ENCODE measurements at places on chromosomes 1 and 21.

- DNase-seq: no peak
These were observed 1.5 kb downstream of the STYXL2 start for GRCh38 chr1:167095368-167095767.

- no peak for DNase-seq
These were observed 44.1 kb downstream of the CRB1 start for GRCh38 chr1:197312163-197312562.

DNA sequence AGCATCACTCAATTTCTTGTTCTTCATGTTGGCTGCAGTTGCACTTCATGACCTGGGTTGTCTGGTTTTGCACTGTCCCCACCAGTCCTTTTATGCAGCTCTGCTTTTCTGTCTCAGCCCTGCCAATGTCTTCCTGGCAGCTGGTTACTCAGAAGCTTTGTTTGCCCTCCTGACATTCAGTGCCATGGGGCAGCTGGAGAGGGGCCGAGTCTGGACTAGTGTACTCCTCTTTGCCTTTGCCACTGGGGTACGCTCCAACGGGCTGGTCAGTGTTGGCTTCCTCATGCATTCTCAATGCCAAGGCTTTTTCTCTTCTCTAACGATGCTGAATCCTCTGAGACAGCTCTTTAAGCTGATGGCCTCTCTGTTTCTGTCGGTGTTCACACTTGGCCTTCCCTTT, 6.6 kb downstream of the PIGV start:
- DNase-seq: no peak

DNA sequence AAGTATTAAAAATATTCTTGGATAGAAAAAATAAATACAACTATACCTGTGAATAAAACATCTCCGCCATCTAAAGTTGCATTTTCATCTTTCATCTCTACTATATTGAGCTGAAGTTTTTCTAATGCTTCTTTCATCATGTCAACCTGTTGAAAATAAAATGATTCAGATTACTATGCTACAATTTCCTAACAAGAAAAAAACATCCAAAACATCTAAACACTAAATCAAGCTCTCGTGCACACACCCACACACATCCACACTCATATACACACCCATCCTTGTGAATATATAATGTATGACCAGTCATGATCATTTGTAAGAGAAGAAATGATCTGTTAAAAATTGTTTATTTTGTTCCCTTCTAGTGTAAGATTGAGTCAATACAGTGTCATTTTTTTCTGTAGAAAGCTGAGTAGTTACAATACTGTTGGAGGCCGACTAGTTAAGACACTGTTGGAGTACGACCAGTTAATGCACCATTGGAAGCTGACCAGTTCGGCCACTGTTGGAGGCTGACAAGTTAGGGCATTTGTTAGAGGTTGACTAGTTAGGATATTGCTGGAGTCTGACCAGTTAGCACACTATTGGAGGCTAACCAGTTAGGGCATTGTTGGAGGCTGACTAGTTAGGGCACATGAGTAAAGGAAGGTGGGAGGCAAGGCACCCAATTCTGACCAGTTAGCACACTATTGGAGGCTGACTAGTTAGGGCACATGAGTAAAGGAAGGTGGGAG, 82.4 kb upstream of the BCL10 start:
- no peak for DNase-seq

GRCh38 chr1:225612287-225612686, 40.6 kb downstream of the ENAH start:
- no peak for DNase-seq

GRCh38 chr1:57235730-57236510, 187.9 kb downstream of the DAB1 start:
- peak; percentile 48 for DNase-seq

GRCh38 chr1:5765997-5766913, 226.0 kb downstream of the NPHP4 start:
- DNase-seq: no peak

GRCh38 chr1:58390091-58390490, 156.4 kb downstream of the OMA1 start:
- DNase-seq: no peak

DNA sequence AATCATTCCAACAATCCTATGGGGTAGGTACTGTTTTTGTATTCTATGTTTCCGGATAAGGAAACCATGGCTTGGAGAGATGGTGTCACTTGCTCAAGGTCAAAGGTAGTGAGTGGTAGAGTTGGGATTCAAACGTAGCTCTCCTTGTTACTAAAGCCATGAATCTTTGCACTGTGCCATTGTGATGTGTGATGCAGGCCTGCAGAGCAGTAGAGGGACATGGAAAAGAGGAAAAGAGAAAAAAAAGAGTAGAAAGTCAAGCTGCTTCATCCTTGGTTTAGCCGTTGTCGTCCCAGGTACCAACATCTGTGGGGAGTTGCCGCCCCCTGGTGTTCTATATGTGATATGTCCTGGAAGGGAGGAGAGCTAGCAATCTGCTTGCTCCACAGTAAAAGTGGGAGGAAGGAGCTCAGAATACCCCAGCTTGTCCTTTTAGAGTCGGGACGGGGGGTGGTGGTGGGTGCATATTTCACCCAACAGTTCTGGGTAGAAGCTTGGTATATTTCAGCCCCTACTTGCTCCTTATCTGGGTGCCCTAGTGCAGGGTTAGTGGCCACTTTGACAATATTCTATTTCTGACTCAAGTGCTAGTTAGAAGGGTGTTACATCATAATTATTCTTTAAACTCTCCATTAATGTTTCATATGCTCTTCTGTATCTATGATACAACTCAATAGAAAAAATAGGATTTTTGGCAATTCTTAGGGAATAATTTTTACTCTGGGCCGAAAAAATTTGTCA, 98.4 kb downstream of the EBNA1BP2 start:
- peak; percentile 78 for DNase-seq

- no peak for DNase-seq
These were observed 5.0 kb downstream of the TAS1R2 start for GRCh38 chr1:18854331-18855025.

GRCh38 chr1:62327360-62328055, 8.3 kb upstream of the KANK4 start:
- no peak for DNase-seq

- no peak for DNase-seq
These were observed 66.4 kb upstream of the FBXO28 start for GRCh38 chr1:224047538-224047937.

DNA sequence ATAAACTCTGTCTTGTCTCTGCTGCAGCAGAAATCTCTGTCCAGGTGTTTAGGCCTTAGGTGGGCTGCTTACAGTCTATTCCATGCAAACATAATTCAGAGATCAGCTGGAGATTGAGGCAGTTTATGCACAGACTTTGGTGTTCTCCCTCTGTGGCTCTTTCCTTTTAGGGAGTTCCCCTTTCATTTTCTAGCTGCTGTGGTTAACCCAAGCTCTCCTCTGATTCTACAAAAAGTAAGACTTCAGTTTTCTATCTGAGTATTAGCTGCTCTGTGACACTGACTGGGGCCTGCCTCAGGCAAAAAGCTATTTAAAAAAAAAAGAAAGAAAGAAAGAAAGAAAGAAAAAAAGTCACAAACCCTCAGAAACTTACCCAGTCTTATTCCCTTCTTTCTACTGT, 211.1 kb downstream of the CAMTA1 start:
- no peak for DNase-seq

DNA sequence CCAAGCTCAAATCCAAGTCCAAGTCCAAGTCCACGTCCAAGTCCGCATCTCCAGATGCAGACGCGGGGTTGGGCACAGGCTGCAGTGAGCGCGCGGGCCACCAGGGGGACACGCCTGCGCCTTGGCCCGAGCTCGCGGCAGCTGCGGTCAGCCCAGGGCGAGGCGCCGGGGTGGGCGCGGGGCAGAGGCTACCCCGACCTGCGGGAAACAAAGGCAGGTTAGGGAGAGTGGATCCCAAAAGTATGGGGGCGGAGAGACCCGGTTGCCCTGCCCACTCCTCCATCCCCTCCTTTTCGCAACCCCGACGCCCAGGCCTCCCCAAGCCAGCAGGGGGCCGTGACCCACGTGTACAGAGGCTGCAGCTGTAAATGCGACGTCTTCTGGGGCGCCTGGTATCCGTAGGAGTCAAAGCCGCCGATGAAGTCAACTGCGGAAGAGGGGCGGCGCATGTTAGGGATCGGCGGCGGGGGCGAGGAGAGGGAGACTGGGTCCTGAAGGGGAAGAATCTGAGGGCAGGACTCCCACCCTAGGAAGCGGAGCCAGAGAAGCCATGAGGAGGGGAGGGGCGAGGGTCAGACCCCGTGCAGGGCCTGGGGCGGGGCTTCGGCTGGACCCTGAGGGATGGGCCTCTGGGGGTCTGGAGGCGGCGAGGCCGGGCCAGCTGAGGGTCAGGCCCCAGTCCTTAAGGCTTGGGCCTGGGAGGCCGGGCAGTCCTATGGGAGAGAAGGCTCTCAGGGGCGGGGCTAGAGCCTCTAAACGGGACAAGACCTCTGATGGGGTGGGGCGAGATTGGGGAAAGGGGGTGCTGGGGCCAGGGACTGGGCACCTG, 58.0 kb downstream of the NKAIN1 start:
- DNase-seq: peak; percentile 65

GRCh38 chr1:242634732-242635131, 110.2 kb upstream of the PLD5 start:
- no peak for DNase-seq

- no peak for DNase-seq
These were observed 60.2 kb upstream of the ACTRT2 start for GRCh38 chr1:2961081-2961480.

GRCh38 chr1:204574016-204574864, 58.0 kb downstream of the MDM4 start:
- no peak for DNase-seq

DNA sequence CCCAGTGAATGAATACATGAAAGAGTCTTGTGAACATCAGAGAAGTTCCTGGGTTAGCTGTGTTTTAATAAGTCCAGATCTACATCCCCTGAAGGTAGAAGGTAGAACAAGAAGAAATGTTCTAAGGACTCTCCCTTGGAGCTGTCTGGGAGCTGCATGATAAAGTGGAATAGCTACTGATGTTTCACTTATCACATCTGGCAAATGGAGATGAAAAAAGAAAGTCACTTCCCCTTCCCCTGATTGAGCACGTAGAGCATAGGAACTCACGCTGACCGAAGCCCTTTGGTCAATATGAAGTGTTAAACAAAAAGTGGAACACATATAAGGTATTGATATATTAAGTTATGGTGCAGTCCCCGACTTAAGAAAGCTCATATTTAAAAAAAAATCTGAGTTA, 53.2 kb upstream of the PARP1 start:
- DNase-seq: no peak

GRCh38 chr1:225746361-225747179, 31.1 kb upstream of the SRP9 start:
- peak; percentile 94 for DNase-seq

- peak; percentile 79 for DNase-seq
These were observed 19.0 kb downstream of the C1orf115 start for GRCh38 chr1:220708936-220709801.

DNA sequence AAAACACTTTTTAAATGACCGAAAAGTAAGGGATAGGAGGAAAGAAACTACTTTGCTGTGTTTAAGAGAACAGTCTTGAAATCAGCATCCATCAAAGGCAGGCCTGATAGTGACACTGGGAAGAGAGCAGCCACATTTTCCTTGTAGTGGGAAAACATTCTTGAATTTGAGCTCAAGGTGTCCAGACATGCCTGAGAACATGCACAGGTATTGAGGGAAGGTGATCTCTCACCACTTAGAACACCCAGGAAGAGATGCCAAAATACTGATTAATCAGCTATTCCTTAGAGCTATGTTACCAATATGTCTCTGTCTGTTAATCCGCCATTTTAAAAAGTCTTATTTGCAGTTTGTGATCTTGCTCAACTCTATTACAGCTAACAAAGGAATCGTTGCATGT, 25.9 kb downstream of the IL12RB2 start:
- DNase-seq: no peak
